H1 (cell line): ENCODE measurements at places on chromosomes 2 and 18. TPM values are rescaled to one million over a fixed set of nuclear protein-coding genes. Genes with fewer than 3 reads are reported as not detected.

The TMEM200C gene
- total RNA-seq: 8.3 and 9.6 TPM in 2 replicates

The RPIA gene
- 24.0 and 26.7 TPM in 2 replicates for total RNA-seq

The FIGN gene
- total RNA-seq: 21.5 and 22.8 TPM in 2 replicates

The OXER1 gene
- 1.2 and 1.3 TPM in 2 replicates for total RNA-seq

The ZBTB7C gene
- 0.23 and 0.45 TPM in 2 replicates for total RNA-seq

The DOK6 gene
- 0.50 and 0.75 TPM in 2 replicates for total RNA-seq

The C2orf80 gene
- total RNA-seq: 1.1 and 1.3 TPM in 2 replicates

The AQP12B gene
- not detected in 2 replicates for total RNA-seq

The CTAGE1 gene
- not detected in 2 replicates for total RNA-seq

DNA sequence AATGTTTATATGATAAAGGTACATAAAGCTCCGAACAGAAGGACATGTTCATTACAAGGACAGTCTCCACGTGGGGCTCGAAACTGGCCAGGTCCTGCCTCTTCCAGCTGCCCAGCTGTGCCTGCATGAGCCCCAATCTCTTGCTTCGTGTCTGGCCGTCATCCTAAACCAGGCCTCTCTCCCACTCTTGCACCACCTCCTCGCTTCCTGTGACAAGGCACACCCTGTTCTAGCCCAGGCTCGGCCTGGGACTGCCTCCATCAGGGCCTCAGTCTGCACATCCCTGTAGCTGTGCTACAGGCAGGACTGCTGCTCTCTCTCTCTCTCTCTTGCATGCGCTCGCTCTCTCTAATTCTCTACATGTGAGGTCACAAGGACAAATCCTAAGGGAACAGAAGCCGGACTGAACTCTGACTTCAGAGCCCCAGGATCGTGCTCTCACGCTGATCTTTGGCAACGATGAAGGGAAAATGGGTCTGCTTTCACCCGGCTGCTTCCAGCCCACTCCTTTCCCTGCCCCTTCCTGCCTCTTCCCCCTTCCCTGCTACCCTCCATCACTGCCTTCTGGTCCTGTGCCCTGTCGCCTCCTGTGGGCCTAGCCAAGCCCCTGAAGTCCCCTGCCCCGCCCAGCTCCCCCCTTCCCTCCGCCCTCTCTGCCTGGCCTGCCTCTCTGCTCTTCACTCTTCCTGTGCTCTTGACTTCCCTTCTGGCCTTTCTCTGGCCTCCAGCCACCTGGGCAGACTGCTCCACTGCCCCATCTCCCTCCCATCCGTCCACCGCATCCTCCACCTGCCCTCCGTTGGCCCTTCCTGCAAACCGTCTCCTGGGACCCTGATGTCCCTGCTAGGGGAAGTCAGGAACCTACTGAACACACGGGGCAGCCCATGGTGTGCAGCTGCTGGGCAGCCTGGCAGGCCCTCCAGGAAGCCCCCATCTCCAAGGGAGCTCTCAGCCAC is 7.8 kb upstream of the GPR55 start:
- no peaks in the 10 kb centered on the region; the same call in 1 of the 2 replicates for H3K4me1 ChIP-seq
- H3K36me3 ChIP-seq: no peaks in the 10 kb centered on the region
- no peaks in the 10 kb centered on the region for H3K27me3 ChIP-seq
- H3K27ac ChIP-seq: no peak overlapping the region

DNA sequence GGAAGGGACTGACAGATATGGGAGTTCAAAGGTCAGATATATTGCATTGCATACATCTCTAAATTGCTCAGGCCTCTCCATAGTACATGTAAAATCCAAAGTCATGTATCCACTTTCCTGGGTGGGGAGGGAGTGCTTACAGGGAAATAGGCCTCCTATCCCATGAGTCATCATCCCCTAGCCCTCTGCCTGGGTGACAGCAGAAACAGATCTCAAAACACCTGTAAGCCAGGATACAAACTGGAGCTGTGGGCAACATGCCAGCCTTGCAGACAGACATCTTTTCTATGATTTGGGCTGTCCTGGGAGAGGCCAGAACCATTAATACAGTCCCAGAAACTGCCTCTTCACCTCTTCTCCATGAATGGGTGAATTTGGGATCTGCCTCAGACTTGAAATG is 4.8 kb downstream of the ALK start:
- H3K27ac ChIP-seq: no peak overlapping the region
- no peak overlapping the region for H3K4me3 ChIP-seq
- no peaks in the 10 kb centered on the region for H3K36me3 ChIP-seq

DNA sequence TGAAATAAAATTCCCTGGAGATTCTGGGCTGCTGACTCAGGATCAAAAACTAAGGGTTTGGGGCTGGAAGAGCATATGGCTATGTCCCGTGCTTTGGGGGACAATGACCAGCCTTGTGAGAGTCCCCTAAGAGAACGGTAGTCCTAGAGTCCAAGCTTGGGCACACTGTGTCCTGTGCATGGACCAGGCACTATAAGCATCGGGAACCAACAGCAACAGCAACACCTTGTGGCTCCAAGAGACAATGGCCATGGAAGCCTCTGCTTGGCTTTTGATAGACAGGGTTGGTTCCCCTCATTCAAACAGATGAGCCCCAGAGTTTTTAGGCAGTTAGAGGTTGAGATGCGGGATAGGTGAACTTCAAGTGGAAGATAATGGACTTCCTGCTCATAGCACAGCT is 294.4 kb upstream of the CHAC2 start:
- H3K4me1 ChIP-seq: no peaks in the 10 kb centered on the region
- H3K36me3 ChIP-seq: no peaks in the 10 kb centered on the region
- no peak overlapping the region for H3K4me3 ChIP-seq
- H3K27me3 ChIP-seq: no peaks in the 10 kb centered on the region

GRCh38 chr2:15092691-15093090 is 460.2 kb downstream of the LRATD1 start:
- no peak for DNase-seq
- H3K4me1 ChIP-seq: peaks cover 9% of the 10 kb centered on the region; the same call in 1 of the 2 replicates
- no peak overlapping the region for H3K4me3 ChIP-seq
- H3K27ac ChIP-seq: no peak overlapping the region
- no peaks in the 10 kb centered on the region for H3K27me3 ChIP-seq
- H3K36me3 ChIP-seq: no peaks in the 10 kb centered on the region

- no peak overlapping the region for H3K4me3 ChIP-seq
- no peaks in the 10 kb centered on the region for H3K36me3 ChIP-seq
- H3K27me3 ChIP-seq: no peaks in the 10 kb centered on the region
- no peaks in the 10 kb centered on the region for H3K4me1 ChIP-seq
Observed at GRCh38 chr2:43356774-43357173, 130.4 kb upstream of the ZFP36L2 start.

DNA sequence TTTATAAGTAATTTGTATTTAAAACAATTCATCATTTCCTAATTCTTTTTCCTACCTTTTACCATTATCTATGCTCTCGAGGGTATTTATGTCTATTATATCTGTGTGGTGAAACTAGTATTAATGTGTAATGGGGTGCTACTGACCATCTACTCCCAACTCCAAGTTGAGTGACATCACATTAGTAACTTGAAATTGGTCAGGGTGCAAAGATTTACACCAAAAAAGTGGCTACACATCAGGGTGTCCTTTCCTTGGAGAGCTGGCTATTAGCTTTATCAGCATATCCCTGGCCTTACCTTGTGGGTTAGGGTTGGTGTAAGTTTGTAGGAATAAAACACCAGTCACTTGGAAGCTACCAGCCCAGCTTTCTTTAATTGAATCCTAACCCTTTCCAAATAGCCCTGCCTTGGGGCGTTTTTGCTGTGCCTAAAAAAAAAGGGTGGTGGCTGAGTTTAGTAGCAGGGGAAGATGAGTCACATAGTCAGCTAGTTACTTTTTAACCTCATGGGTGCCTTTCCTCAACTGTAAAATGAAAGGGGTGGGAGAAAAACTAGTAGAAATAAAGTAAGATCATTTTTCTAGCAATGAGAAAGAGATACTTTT is 14.0 kb downstream of the ANXA4 start:
- no peaks in the 10 kb centered on the region for H3K36me3 ChIP-seq
- no peak for DNase-seq
- H3K4me1 ChIP-seq: no peaks in the 10 kb centered on the region
- H3K27ac ChIP-seq: no peak overlapping the region

GRCh38 chr2:106353676-106354075 is 114.5 kb downstream of the RGPD3 start:
- H3K4me3 ChIP-seq: no peak overlapping the region
- no peak for DNase-seq
- H3K27me3 ChIP-seq: no peaks in the 10 kb centered on the region
- H3K36me3 ChIP-seq: no peaks in the 10 kb centered on the region

GRCh38 chr2:182824056-182824766 is 42.2 kb downstream of the FRZB start:
- H3K27me3 ChIP-seq: no peaks in the 10 kb centered on the region
- no peaks in the 10 kb centered on the region for H3K36me3 ChIP-seq
- no peak overlapping the region for H3K27ac ChIP-seq
- no peak overlapping the region for H3K4me3 ChIP-seq
- DNase-seq: no peak
- no peaks in the 10 kb centered on the region for H3K4me1 ChIP-seq
